Inflammatory macrophage treated with lipopolysaccharide for 4 hours (primary cell): ENCODE measurements at places on chromosomes 4 and X.

DNA sequence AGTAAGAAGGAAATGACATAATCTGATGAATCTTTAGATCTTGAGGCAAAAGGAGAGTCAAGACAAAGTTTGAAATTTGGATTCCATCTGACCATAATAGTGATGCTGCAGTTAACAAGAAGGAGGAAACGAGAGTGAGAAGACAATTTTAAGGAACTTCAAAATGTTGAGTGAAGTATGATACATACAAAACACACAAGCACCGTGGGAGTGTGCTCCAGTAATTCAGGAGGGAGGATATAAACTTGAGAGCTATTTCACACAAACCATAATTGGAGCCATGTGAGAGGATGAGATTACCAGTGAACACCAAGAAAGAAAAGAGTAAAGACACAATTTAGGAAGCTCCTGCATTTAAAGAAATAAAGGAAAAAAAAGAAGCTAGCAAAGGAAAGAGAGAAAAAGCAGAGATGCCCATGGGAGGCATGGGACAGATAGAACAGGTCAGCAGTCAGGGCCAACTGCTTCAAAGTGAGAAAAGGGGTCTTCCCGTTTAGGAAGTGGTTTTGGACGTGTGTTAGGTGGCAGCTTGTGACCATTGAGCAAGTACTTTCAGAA is 150.7 kb upstream of the SLC7A11 start:
- DNase-seq = peak; percentile 95

DNA sequence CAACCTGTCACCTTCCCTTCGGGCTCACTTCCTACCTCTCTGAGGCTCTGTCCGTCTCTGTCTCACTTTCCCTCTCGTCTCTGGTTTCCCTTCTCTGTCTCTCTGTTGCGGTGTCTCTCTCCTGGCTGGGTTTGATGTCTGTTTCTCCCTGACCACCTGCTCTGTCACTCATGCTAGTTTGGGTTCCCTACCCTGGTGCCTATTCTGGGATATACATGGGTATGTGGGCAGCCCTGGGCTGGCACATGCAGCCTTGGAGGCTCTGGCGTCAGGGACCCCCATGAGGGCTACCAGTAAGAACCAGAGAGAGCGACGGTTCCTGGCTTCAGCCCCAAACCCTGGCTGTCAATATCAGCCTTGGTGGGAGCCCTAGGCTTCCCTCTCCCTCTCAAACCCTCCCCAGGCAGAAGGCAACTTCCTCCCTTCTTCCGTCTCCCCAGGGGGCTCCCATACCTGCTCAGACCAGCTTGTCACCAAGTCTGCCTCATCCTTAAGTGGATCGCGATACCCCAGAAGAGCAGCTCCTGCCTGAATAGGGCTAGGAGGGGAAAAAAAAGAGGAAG is 314 bp downstream of the DNASE1L1 start:
- no peak for DNase-seq

DNA sequence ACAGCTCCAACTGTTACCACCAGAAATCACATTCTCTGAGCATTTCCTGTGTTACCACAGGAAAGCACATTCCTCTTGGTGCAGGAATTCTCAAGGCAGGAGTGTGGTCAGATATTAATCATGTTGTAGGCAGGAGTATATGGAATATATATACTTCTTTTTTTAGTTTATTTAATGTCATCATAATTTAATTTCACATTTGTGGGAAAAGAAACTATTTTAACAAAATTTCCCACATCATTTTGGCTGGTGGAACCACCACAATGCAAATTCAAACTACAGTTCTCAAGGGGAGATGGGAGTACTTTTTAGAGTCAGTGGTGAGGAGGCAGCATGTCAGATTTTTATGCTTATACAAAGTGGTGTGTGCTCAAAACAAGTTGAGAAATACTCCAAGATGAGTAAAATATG is 139.0 kb downstream of the ATP10D start:
- peak; percentile 1 for DNase-seq

- no peak for DNase-seq
These were observed 587.2 kb upstream of the KLHL4 start for GRCh38 chrX:86930419-86930818.

DNA sequence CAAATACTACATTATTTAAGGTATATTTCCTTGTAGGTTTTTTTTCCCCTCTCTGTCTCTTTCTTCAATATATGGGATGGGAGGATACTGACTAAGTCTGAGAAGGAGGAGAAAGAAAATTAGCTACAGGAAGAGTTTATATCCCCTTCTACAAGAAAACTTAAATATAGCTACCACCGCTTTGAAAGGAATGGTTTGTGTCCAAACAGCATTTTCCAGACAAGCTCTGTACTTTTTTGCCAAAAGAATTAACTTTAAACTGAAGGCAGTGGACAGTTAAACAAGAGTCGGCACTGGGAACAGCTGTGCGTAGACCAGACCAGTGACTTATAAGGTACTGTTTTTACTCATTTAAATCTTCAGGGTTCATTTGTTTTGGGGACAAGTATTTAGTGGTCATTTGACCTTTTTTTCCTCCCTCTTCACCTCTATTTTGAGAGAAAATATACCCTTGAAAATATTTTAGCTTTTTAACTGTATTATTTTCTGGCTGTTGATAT is 303.7 kb downstream of the ARHGAP24 start:
- DNase-seq = no peak

- no peak for DNase-seq
These were observed 52.5 kb downstream of the TRPC5OS start for GRCh38 chrX:111928456-111928855.

- peak; percentile 1 for DNase-seq
These were observed 454 bp downstream of the BTC start for GRCh38 chr4:74793757-74794381.
